OCI-M1 (cell line): ENCODE measurements at places on chromosomes 2 and 18.

DNA sequence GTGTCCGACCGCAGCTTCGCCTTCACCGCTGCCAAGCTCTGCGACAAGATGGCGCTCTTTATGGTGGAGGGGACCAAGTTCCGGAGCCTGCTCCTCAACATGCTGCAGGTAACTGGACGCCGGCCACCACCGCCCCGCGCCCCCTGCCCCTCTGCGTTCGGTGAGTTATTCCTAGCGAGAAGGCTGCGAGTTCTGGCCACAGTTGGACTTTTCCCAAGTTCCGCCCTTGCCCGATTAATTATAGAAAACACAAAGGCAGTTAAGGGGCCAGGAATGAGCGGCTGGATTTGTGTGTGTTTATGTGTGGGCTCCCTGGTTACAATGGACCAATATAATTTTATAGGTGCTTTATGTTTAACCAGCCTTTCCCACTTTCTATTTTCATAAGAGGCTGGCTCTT, 189.2 kb downstream of the SMAD7 start:
- DNase-seq, result no peak

DNA sequence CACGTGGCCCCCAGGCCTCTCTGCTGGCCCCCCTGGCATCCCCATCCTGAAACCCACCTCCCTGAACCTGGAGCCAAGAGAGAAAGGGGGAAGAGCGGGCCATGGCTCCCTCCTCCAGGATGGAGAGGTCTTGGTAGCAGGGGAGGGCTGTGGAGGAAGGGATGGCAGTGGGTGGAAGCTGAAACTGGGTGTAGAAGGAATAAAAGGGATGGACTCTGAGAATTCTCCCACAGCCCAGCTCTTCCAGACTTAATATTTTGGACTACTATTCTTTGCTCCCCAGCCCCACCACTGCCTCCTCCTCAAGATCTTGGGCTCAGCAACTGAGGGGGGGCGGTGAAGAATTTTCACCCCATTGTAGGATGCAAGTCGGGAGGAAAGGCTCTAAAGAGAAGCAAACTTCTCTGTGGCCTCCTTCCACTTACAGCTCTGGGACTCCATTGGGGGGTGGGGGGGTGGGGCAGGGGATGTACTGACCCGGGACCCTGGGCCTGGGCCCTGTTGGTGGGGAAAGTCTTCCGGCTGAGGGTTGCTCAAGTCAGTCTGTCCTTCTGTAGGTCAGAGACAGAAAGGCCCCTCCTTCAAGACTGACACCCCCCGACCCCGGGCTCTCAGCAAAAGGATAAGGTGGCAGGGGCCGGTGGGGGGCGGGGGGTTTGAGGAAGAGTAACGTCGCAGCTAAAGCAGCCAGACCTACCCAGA, 501 bp downstream of the TNS1 start:
- no peak for DNase-seq

DNA sequence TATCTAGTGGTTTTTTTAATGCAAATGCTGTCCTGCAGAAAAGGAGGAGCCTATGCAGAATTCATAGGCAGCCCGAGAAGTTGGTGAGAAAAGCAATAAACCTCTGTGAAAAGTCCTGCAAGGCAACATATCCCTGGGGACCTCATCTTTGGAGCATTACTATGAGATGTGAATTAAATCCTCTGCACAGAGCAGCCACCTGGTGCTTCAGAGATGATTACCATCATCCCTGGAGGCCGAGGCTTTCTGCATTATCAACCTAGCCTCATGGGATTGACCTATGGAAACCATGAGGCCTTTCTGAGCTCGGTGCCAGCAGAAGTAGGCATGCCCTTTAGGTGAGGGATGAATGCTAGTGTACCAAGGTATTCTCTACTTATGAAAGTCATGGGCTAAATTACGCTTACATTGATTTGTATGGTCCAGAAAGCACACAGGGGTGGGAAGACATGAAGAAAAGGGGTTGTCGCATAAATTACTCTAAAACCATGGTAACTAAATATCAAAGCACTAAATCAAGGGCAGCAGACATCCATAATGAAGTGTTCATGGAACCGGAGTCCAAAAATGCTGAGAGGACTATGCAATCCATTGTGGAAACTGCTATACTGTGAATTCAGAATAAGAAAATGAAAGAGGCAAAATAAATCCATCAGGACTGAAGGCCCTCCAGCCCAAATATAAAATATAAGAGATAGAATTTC, 623.5 kb upstream of the DDX18 start:
- DNase-seq, result no peak

- DNase-seq, result no peak
Observed at GRCh38 chr18:37987901-37988300, 422.3 kb upstream of the CELF4 start.

GRCh38 chr2:56170504-56170903, 13.3 kb upstream of the CCDC85A start:
- no peak for DNase-seq

DNA sequence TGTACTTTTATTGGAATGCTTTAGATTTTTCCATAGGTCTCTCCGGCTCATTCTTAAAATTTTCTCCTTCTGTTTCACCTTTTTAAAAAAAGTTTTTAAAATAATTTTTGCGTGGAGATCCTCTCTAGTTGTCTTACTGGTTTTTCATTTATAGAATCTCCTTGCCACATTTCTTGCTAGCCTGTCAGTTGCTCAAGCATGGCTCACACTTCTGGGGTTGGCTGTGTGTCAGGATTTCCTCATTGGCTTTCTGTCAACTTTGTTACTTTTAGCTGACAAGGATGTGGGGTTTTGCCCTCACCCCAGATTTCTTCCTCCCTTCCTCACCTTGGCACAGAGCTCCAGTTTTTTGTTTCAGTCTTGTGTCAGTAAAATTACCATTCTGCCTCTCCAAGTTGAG, 124.6 kb downstream of the ZNF407 start:
- DNase-seq, result no peak

DNA sequence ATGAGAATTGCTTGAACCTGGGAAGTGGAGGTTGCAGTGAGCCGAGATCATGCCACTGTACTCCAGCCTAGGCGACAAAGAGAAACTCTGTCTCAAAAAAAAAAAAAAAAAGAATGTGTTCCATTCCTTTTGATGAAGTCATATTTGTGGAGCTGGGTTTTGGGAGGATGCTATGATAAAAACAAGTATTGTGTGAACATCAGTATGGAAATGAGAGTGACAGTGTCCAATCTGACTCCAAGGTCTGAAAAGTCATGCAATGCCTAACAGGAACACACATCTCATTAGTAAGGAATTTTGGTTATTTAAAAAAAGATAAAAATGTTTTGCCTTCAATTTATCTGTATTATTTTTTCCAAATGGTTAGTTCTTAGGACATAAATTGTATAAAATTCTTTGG, 11.8 kb downstream of the GCFC2 start:
- DNase-seq, result no peak
